Stimulated activated effector memory CD8-positive, alpha-beta T cell treated with anti-CD3 and anti-CD28 coated beads, Interleukin-12 subunit alpha, Interleukin-12 subunit beta, amount 100 ng/mL, for 72 hours (primary cell): ENCODE measurements at places on chromosomes 7 and 10.

GRCh38 chr10:17872191-17873091 is 63.3 kb downstream of the MRC1 start:
- DNase-seq, result no peak

DNA sequence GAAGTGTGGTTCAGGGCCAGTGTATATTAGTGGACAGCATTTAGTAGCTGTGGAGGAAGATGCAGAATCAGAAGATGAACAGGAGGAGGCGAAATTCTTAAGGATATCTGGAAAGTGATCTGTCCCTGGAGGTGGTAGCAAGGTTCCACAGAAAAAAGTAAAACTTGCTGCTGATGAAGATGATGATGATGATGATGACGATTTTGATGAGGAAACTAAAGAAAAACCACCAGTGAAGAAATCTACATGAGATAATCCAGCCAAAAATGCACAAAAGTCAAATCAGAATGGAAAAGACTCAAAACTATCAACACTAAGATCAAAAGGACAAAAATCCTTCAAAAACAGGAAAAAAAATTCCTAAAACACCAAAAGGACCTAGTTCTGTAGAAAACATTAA is 26.3 kb downstream of the TM9SF3 start:
- no peak for DNase-seq

GRCh38 chr10:80136134-80136571 is 3.6 kb downstream of the PLAC9 start:
- DNase-seq, result no peak

GRCh38 chr10:96910488-96911395 is 78.6 kb downstream of the LCOR start:
- DNase-seq, result no peak

GRCh38 chr7:109158246-109158645 is 588.6 kb downstream of the DNAJB9 start:
- DNase-seq, result no peak

DNA sequence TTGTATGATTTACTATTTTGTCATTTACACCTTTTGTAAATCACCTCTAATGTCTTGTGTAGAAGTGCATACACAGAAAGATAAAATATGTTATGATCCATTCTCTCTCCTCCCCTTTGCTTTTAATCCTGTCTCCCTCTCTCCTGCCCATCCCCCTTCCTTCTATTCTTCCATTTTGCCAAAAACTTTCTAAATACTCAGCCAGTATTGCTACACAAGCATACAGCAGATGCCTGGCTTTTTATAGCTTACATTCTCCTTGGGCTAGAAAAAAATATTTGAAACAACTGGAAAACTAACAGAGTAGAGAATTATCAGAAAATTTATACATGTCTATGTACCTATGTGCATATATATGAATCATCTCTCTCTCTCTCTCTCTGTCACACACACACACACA is 308.7 kb upstream of the BMPER start:
- no peak for DNase-seq

GRCh38 chr10:26557641-26558014 is 119.5 kb downstream of the APBB1IP start:
- no peak for DNase-seq

GRCh38 chr10:124223711-124224085 is 130.3 kb upstream of the CHST15 start:
- DNase-seq, result no peak

DNA sequence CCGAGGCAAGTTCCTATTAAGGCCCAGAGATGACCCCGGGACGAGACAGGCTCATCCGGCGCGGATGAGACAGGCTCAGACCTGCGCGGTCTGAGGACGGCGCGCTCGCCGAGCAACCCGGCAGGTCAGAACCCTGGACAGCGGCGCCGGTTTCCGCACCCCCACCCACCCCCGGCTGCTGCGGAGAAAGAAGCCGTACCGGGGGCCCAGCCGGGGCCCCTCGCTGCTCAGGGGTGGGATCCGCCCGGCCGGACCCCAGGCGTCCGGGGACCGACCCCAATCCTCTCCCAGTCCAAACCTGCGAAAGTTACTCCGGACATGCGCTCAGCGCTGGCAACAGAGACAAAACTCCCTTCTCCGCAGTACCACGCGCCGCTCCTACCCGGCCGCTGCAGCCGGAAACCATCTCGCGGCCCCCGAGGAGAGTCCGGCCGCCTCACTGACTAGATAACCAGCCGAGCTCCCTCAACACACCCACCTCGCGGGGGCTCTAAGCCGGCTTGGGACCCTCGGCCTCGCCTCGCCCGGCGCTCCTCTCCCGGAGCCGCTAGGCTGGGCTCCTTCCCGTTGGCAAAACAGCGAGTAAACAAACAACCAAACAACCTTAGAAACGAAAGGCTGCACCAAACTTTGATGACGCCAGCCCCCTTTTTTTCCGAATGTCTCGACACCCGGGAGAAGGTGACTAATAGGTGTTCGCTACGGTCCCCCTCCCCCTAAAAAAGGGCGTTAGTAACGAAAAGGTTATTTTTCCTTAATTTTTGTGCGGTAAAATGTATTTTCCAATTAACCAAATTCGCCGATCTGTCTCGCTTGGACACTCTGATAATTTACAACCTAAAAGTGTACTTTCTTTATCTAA is 2.3 kb upstream of the DRGX start:
- DNase-seq, result peak; percentile 81

GRCh38 chr7:122983261-122983660 is 12.2 kb downstream of the TAS2R16 start:
- no peak for DNase-seq

- peak; percentile 73 for DNase-seq
Observed at GRCh38 chr10:12412666-12413368, 63.5 kb downstream of the CAMK1D start.

- no peak for DNase-seq
Observed at GRCh38 chr10:11553773-11554381, 57.6 kb downstream of the USP6NL start.

GRCh38 chr7:92115821-92116220 is 18.5 kb downstream of the CYP51A1 start:
- no peak for DNase-seq
